ENCODE measurements at places on chromosomes 4 and X.

GRCh38 chr4:87973283-87974169, 2.0 kb upstream of the SPP1 start:
- peak; percentile 85 for DNase-seq

DNA sequence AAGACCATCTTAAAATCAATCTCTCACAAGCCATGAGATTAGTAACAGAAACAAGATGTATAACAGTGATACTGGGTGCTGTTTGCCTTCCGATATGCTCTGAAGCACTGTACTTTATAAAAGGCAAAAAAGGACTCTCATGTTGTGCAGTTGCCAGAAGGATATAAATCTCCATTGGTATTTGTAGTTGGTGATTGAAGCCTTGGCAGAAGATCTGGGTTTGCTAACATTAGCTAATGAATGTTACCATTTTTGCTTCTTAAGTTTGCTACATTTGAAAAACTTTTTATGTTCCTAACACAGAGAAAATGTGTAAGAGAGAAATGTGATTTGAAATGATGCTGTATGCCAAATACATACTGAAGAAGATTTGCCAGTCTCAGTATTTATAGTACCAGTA, 44.4 kb downstream of the RAP1GDS1 start:
- DNase-seq, result peak; percentile 24

- DNase-seq, result no peak
Observed at GRCh38 chrX:69163936-69164741, 1.1 kb downstream of the PJA1 start.

- DNase-seq, result peak; percentile 52
Observed at GRCh38 chr4:113823291-113823659, 61.7 kb upstream of the CAMK2D start.

- peak; percentile 10 for DNase-seq
Observed at GRCh38 chr4:4182835-4183568, 43.7 kb downstream of the OTOP1 start.

GRCh38 chrX:104854790-104855340, 288.9 kb downstream of the IL1RAPL2 start:
- DNase-seq, result peak; percentile 79

Data from fibroblast of mammary gland (primary cell).